Spinal cord (tissue), 10 donors: ENCODE measurements at places on chromosomes 2 and 18.
A peak's percentile ranks its signal among the peaks of the same experiment; 100 is the strongest.

DNA sequence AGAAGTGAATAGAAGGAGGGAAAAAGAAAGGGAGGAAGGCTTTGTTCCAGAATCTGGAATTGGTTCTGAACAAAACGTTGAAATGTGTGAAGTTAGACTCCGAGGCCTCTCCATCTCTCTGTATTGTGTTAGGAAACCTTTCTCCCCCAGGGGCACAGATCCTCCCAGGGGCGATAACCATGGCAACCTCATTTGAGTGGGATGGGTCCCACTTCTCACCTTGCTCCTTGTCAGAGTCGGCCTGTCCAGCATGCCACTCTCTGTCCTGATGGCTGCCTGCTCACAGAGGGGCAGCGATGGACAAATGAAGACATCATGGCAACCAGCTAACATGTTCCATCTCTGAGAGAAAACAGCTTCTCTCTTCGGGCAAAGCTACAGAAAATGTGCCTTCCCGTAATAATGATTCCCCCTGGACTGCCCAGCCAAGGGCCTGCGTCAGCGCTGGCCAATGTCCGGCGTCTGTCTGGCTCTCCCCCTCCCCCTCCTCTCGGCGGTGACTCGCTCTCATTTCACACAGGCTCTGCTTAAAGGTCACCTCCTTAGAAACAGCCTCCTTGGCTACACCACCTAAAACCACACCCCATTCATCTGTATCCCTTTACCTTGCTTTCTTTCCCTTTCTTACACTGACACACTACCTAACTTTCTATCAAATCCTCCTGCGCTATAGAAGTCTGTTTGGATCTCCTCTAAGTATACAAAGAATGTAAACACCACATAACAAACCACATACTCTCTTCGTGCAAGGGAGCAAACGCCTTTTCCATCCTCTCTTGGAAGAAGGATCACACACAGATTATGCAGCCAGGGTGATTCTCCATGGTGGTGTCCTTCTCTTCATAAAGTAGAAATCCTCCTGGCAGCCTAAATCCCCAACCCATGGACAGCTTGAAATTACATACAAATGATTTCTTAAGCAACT lies 32.1 kb upstream of the TTC39C start:
- peak; percentile 59 for DNase-seq

DNA sequence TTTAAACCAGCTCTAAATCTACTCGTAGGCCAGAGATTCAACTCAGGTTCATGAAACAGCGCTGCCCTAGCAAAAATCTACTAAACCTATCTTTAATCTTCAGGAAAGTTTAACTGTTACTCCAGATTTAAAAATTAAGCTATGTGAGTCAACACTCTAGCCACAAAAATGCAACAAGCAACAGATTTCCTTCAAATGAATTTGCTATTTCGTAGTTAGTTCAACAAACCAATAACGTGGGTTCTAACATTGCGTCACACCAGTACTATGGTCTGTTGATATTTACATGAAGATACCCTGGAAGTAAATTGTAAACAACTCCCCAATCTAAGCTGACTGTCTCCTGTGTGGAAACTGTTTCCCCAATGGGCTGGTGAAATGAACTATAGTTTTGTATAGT lies 71.2 kb downstream of the FIGN start:
- DNase-seq = no peak

GRCh38 chr2:213868526-213868925 lies 542.3 kb upstream of the VWC2L start:
- no peak for DNase-seq

DNA sequence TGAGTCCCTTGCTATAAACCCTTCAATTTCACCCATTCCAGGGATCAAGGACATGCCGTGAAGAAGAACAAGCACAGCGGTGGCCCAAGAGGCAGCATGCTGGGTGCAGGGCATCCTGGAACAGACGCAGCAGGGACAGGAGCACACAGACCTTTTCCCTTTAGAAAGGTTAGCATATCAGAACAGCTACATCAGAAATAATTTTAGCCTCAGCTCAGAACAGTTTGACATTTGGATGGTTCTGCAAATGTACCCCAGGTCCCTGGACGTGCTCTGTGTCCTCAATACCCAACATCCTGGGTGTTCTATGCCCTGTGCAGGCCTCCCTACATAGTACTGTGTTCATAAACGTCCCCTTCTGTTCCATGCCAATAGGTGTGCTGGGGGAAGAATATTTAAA lies 80.4 kb downstream of the MYOM1 start:
- no peak for DNase-seq

DNA sequence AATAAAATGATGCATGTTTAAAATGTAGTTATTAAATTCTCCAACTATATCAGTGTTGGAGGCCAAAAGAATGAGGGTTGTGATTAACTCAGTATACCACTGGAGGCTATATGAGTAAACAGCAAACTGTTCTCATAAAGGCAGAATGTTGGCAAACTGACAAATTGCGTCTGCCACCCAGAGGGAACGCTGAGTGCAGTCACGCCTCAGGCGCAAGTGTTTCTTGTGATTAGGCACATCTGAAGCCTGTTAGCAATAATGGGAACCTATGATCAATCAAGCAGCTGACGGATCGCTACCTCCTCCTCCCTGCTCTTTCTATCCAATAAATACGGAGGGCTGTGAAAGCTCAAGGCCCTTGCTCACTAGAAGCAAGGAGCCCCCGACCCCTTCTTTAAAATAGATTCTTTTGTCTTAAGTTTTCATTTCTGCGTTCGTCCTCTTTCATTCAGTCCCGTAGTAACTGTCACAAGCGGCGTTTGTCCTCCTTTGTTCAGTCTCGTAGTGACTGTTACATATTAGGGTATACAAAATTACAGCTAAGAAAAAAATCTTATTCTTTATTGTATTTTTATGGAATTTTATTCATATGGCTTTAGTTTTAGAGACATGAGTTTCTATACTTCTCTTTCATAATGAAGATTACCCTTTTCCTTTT lies 16.3 kb upstream of the RMND5A start:
- no peak for DNase-seq

DNA sequence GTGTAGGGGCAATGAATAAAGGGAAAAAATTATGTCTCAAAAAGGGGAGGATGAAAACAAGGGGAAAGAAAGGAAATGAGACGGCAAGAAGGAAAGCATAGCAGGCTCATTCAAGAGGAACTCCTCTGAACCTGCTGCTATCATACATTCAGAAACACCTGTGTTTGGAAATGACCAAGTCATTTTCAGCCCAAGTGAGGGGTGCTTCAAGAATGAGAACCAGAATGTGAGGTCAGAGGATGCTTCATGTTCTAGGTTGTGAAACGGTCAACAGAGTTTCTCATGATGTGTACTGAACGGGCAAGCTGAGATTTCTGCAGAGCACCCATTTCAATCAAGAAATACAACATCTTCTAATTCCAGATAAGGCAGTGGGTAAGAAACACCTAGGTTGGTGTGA lies 1367.2 kb upstream of the CELF4 start:
- no peak for DNase-seq

DNA sequence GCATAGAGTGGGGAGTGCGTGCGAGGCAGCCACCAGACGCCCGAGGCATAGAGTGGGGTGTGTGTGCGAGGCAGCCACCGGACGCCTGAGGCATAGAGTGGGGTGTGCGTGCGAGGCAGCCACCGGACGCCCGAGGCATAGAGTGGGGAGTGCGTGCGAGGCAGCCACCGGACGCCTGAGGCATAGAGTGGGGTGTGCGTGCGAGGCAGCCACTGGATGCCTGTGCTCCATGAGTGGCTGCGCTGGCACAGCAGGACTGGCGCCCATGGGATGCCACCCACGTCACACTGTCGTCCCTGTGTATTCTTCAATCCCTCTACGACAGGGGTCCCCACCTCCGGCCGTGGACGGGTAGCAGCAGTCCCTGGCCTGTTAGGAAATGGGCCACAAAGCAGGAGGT lies 221.9 kb downstream of the HDAC4 start:
- DNase-seq = no peak

DNA sequence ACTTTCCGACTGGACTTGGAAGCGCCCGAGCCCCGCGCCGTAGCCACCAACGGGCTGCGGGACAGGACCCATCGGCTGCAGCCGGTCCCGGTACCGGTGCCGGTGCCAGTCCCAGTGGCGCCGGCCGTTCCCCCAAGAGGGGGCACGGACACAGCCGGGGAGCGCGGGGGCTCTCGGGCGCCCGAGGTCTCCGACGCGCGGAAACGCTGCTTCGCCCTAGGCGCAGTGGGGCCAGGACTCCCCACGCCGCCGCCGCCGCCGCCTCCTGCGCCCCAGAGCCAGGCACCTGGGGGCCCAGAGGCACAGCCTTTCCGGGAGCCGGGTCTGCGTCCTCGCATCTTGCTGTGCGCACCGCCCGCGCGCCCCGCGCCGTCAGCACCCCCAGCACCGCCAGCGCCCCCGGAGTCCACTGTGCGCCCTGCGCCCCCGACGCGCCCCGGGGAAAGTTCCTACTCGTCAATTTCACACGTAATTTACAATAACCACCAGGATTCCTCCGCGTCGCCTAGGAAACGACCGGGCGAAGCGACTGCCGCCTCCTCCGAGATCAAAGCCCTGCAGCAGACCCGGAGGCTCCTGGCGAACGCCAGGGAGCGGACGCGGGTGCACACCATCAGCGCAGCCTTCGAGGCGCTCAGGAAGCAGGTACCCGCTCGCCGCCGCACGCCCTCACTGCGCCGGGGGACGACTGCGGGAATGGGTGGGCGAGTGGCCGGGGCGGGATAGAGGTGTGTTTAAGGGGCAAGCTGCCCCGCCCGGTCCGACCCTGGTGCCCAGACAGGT lies 713 bp downstream of the ATOH8 start:
- no peak for DNase-seq

- no peak for DNase-seq
Observed at GRCh38 chr2:73174941-73175662, 27.3 kb upstream of the NOTO start.

DNA sequence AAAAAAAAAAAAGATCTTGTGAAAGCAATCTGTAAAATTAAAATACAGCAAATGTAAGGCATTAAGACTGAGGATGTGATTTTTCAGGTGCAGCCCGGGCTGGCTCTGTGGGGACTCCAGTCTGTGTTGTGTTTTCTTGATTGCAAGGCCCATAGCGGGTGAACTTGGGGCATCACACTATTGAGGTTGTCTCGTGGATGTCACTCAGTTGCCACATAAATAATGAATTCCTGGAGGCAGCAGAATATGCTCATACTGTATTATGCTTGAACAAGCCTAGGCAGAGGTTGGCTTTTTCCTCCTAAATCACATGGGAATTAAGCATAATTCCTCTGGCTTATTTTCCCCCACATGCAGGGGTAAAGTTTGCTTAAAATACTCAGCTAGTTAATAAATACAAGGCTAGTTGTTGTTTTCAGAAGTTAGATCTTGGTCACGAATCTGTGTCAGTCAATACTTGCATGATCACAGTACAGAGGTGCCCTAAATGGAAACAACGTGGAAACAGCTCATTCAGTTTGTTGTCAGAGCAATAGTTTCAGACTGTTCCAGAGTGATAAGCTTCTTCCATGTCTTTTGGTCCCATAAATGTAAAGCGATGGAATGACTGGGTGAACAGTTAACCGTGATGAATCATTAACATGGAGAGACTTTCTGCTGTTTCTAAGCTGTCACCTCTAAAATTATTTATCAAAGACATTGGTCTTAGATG lies 16.4 kb downstream of the GEMIN6 start:
- no peak for DNase-seq

DNA sequence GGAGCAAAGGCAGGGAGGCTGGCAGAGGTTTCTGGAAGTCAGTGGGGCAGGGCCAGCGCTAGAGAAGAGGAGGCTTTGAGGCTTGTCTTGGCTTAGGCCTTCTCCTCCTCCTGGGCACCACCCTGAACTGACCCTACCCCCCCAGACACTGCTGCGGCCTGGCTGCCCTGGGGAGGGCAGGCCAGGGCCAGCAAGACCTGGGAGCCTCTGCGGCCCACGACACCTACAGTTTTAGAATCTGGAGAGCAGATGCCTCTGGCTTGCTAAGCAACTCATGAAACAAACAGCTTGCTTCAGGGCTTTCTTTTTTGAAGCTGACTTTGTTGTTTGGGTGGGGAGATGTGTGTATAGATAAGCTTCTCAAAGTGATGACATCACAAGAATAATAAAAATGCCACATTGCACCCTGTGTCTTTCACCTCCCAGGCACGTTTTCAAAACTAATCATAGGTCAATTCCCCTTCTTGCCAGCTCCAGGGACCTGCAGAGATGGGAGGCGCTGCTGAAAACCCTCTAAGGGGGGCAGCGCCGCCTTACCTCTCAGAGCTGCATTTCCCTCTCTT lies 46.2 kb upstream of the SMAD7 start:
- DNase-seq = no peak

- DNase-seq = no peak
Observed at GRCh38 chr2:196059491-196059960, 9.1 kb downstream of the DNAH7 start.

DNA sequence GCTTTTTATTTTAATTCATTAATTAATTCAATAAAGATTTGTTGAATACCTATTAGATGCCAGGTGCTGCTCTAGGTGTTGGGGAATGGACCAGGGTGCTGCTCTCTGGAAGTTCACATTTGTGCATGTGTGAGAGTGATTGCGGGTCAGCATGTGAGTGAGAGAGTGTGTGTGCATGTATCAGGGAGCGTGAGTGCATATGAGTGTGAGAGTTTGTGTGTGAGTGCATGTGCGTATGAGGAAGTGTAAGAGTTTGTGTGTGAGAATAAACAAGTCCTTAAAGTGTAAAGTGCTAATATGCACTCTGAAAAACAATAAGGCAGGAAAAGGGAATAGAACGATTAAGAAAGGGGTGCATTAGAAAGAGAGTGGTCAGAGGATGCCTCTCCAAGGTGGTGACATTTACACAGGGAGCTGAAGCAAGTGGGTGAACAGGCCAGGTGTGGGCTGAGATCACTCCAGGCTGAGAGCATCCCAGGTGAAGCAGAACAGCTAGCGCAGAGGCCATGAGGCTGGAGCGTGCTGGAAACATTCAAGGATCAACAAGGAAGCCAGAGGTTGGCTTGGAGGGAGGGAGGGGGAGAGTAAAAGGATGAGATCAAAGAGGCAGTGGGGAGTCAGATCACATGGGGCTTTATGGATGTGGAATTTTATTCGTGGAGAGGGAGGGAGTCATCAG lies 50.5 kb upstream of the SLC1A4 start:
- no peak for DNase-seq

GRCh38 chr2:205580212-205580987 lies 101.9 kb upstream of the NRP2 start:
- no peak for DNase-seq

DNA sequence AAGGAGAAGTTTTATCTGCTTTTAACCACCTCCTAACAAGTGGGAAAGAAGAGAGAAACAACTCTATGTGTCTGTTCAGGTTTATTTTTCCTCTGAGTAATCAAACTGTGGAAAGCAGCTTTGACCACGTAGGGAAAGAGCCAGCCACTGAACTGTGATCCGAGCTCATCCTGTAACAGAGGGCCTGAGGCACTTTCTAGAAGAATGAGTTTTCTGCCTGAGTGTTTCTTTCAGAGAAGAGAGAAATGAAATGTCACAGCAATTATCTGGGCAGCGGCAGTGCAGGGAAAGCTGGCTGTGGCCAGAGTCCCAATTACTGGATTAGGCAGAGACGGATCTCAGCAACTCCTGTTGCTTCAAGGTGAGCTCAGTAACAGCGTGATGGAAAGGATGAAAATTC lies 151.9 kb downstream of the CD226 start:
- no peak for DNase-seq

GRCh38 chr2:127707890-127708648 lies 6.8 kb downstream of the SFT2D3 start:
- DNase-seq = no peak

GRCh38 chr2:30915486-30915885 lies 108.2 kb upstream of the CAPN13 start:
- DNase-seq = no peak
